GM23248 (cell line): ENCODE measurements at places on chromosomes 6 and 20.

DNA sequence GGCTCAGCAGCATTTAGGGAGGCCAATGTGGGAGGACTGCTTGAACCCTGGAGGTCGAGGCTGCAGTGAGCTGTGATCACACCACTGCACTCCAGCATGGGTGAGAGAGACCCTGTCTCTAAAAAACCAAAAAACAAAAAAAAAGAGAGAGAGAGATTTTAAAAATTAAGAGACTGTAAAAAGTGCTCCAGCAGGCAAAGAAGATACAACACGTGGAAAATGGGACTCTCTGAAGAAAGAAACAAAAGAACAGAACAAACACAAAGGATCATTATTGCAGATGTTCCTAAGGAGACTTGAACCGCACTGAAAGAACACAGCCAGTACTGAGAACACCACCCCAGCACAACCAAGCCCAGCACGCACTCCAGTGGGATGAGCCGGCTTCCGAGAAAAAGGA, 74.2 kb downstream of the TAF4 start:
- peaks cover 14% of the 10 kb centered on the region for H3K36me3 ChIP-seq
- H3K4me1 ChIP-seq: no peaks in the 10 kb centered on the region

GRCh38 chr6:16818992-16819626, 57.8 kb upstream of the ATXN1 start:
- no peak overlapping the region for H3K4me3 ChIP-seq
- no peaks in the 10 kb centered on the region for H3K4me1 ChIP-seq
- no peaks in the 10 kb centered on the region for H3K36me3 ChIP-seq
- no peaks in the 10 kb centered on the region for H3K27me3 ChIP-seq

- no peaks in the 10 kb centered on the region for H3K27me3 ChIP-seq
- DNase-seq: peak; percentile 0
- H3K4me3 ChIP-seq: no peak overlapping the region
- H3K36me3 ChIP-seq: no peaks in the 10 kb centered on the region
- H3K27ac ChIP-seq: no peak overlapping the region
Measured at GRCh38 chr6:29255530-29255929, 46.0 kb upstream of the OR14J1 start.

GRCh38 chr6:131628726-131629125, 684 bp upstream of the MED23 start:
- H3K27ac ChIP-seq: no peak overlapping the region
- no peaks in the 10 kb centered on the region for H3K27me3 ChIP-seq
- peaks cover 16% of the 10 kb centered on the region for H3K36me3 ChIP-seq
- H3K4me1 ChIP-seq: peaks cover 6% of the 10 kb centered on the region; the same call in 1 of the 2 replicates
- DNase-seq: peak; percentile 50

DNA sequence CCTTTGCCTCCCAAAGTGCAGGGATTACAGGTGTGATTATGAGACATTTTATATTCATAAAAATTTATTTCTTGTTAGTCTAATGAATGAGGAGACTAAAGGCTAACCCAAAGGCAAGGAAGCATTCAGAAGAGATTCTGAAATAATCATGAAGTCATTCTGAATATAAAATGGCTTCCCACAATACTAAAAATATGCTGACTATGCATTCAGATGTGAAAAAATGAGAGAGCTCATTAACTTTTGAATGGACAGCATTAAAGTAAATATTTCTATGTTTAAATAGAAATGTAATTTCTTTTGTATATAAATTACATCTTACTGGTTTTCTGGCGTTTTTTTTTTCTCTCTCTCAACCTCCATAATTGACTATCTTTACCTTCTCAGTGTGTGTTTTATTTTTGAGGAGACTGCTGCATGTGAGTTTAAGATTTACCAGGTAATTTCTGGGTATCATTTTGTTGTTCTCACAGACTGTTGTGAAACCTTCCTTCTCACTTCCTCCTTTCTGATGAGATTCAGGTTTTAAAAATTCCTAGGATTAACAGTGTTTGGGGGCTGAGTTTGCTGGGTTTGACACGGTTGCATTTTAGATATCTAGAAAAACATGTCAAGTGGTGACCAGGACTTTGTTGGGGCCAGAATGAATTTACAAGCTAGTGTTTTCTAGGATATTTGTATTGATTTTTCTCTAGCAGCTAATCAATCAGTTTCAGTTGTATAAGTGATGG, 316.6 kb downstream of the CDKAL1 start:
- no peak overlapping the region for H3K4me3 ChIP-seq
- H3K27ac ChIP-seq: no peak overlapping the region
- H3K36me3 ChIP-seq: no peaks in the 10 kb centered on the region
- no peaks in the 10 kb centered on the region for H3K27me3 ChIP-seq

GRCh38 chr6:112362027-112362795, 15.1 kb downstream of the RFPL4B start:
- no peaks in the 10 kb centered on the region for H3K27me3 ChIP-seq
- peaks cover 27% of the 10 kb centered on the region for H3K4me1 ChIP-seq
- no peaks in the 10 kb centered on the region for H3K36me3 ChIP-seq
- no peak for DNase-seq
- no peak overlapping the region for H3K4me3 ChIP-seq
- no peak overlapping the region for H3K27ac ChIP-seq
